T-helper 22 cell (primary cell): ENCODE measurements at places on chromosomes 13 and 19.

DNA sequence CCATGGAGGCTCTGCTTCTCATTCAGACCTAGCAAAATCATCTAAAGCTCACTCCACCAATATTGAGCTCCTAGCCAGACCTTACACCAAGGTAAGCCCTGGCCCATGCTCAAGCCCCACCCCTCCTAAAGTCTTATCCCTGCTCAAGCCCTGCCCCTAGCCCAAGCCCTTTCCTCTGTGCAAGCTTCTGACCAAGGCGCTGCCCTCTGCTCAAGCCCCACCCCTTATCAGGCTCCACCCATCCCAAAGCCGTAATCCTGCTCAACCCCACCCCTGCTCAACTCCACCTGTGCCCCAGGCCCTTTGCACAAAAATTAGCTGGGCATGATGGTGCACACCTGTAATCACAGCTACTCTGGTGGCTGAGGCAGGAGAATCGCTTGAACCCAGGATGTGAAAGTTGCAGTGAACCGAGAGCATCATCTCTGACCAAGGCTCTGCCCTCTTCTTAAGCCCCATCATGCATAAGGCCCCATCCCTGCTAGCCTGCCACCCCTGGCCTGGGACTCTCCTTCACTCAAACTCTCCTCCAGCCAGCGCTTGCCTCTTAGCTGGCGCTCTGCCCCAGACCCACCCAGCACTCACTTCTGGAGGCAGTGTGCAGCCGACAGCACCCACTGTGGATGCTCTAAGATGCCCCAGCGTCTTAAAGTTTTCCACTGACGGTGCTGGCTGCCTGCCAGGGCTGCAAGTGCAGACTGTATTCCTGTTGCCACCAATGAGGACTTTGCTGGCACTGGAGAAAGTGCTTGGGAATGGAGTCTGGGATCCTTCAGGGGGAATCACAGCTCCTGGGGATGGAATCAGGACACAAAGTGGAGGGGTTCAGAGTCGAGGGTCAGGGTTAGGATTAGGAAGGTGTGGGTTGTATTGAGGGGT, 16.5 kb downstream of the KLK4 start:
- no peak for DNase-seq

GRCh38 chr13:36526897-36527296, 94.6 kb downstream of the CCNA1 start:
- no peak for DNase-seq

- no peak for DNase-seq
Observed at GRCh38 chr13:80704369-80704768, 363.4 kb upstream of the SPRY2 start.

DNA sequence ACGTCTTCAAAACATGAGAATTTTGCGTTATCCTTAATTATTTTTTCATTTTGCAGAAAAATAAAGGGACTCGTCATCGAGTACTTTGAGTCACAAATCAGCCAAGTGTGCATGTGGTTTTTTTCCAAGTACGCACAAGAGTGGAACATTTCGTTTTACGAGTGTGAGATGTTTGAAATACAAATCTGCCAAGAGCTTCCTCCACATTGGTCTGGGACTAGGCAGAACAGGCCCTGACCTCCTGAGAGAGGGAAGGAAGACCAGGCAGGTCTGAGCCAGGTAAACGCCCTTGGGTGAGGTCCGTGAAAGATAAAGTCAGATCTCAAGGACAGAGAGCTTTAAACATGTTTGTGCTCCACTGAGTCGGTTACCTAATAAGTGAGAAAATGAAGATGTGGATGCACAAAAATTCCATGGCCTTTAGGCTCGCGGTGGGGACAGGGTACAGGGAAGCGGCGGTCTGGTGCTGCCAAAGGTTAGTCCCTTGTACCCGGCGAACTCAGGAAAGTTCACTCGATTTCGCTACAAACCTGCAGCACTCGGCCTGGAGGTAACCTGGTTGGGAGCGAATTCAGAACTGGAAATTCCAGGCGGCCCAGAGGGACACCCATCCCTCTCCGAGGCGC, 473 bp upstream of the ITM2B start:
- DNase-seq, result no peak

DNA sequence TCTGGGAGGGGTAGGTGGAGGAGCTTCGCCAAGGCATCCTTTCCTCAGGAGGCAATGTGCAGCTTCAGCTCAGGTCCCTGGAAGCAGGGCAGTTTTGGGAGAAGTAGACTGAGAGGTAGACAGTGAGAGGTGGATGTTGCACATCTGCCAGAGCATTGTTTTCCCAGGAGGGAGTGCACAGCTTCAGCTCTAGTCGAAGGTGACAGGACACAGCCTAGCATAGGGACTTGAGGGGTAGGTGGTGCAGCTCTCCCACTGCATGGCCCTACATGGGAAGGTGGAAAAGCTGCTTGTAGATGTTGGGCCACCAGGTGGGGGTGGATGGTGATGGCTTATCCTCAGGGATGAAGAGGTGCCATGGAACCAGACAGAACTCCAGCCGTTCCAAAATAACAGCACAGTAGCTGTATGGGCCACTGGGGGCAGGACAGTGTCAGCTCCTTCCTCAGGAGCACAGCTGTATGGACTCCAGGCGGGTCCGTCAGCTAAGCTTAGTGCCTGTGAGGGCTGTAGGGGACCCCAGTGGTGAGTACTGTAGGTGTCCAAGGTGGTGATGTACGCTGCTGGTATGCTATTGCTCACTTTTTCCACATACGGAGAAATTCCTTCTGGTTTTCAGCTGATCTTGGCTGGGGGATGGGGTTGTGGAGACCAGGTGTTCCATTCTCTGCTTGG, 17.4 kb upstream of the ZNF543 start:
- no peak for DNase-seq

- no peak for DNase-seq
Observed at GRCh38 chr13:31154939-31155338, 6.8 kb downstream of the HSPH1 start.

DNA sequence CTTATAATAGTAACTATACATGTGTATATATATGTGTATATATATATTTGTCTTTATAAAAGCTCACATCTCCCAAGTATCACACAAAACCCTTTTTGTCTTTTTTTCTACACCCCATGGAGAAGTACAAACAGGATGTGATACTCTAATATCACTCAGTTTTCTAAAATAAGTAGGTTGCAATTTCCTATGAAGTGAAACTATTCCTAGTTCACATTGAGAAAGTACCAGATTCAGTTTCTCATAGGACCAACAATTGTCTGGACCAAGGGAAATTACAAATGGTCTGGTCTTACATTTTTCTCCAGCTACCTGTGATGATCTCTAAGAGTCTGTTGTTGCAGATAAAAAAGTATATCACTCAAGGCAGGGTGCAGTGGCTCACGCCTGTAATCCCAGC, 17.9 kb upstream of the LILRB1 start:
- DNase-seq, result no peak

- DNase-seq, result no peak
Observed at GRCh38 chr19:24073807-24074206, 13.2 kb upstream of the ZNF254 start.

- no peak for DNase-seq
Observed at GRCh38 chr19:45705115-45705514, 12.6 kb downstream of the QPCTL start.

DNA sequence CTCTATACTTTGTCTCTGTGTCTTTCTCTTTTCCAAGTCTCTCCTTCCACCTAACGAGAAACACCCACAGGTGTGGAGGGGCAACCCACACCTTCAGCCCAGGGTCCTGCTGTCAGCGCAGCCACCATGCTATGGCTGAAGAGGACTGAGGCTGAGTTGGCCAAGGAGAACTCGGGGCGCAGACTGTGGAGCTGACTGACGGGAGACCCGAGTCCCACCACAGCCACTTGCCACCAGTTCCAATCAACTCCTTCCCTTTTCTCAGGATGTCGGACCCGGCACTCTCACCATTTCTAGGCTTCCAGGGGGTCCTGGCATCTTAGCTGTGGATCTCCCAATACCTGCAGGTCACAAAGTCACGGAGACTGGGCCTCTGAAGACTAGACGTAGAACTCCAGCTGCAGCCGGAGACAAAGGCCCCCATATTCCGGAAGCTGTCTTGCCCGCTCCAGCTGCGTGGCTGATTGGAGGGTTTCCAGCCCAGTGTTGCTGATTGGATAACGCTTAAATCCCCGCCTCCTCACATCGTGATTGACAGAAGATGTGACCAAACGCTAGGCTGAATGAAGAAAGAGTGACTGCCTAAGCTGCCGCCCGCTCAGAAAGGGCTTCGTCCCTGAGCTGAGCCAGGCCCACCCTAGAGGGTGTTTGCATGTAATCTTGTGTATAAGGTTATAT, 63.6 kb downstream of the ZNF429 start:
- DNase-seq, result peak; percentile 82

GRCh38 chr19:43148233-43148632, 38.1 kb downstream of the PSG5 start:
- no peak for DNase-seq

DNA sequence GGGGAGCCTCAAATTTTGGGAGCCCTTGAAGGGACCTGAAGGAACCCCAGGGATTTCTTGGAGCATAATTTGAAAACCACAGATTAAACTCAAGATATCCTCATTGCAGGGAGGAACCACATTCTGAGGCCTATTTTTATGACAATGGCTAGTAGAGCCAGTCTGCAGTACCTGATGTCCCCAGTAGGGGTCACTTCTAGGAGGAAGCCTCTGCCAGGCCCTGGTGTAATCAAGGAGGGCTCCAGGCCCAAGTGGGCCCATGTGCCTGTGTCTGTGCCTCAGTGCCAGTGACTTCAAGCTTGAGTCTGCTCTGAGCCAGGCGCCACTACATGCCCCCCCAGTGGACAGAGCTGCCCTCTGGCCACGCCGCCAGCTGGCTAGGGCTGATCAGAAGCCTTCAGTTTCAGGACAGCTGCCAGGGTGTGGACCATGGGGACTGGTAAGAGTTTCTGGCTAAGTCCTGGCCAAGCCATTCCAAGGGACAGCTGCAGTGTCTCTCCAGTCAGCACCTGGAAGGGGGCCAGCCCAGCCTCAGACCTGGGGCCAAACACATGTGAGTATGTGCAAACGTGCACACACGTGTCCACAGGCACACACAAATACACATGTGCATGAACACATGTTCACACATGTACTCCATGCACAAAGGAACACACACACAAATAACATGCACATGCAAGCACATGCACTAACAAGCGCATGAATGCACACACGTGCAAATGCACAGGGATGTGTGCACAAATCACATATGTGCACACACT, 20.5 kb upstream of the SLC7A10 start:
- DNase-seq, result no peak

GRCh38 chr13:113869263-113869662, 5.4 kb upstream of the GAS6 start:
- no peak for DNase-seq

DNA sequence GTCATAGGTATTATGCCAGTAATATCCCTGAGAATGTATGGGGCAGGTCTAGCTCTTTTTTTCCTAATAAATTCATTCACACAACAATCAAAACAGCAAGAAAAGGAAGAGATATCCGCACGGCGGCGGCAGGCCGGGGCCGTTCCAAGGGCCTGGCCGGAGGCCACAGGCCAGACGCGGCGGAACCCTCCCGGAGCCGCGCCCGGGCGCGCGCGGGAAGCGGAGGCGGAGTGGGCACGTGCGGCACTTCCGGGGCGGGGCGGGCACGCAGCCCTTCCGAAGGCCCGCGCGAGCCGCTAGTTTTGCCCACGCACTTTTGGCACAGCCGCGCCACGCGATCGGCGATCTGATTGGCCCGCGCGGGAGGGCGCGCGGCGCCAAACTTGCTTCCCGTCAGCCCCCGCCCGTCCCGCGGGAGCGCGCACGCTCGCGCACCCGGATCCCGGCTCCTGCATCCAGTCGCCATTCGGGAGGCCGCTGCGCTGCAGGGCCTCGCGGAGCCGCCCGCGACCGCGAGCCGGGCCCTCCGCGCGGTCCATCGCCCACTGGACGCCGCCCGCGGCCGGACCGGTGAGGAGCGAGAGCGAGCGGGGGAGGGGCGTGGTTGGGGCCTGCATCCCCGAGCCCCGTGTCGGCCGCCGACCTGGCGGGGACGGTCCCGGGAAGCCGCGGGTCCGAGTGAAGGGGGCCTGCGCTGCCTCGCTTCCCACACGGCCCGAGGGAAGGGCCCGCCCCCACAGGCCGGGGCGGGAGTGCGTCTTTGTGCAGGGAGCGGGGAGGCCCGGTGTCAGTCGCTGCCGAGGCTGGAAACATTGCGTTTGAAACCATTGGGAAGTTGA, at the start of gene CHAMP1:
Gene CHAMP1, plus strand, starts transcription at position 430 of the 839 bp plus-strand sequence. CDS start 9,340 bp downstream, outside the sequence.
- DNase-seq, result peak; percentile 81

GRCh38 chr19:756821-757688, 6.1 kb downstream of the MISP start:
- DNase-seq, result no peak

DNA sequence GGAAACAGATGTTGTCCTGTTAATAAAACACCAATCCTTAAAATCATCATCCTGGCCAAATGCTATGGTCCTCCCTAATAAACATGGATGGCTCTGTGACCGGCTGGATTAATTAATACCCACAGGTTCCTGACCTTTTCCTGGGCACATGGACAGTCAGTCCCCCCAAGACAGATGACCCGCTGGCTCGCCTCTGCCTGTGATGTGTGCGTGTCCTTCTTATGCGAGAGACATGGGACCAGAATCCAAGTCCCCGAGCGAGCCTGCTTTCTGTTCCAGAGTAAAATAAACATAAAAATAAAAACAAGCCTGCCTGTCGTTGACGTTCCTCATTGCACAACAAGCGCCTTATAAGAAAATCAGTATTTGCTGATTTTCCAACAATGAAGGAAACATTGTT, 378.3 kb upstream of the TSHZ3 start:
- DNase-seq, result no peak

DNA sequence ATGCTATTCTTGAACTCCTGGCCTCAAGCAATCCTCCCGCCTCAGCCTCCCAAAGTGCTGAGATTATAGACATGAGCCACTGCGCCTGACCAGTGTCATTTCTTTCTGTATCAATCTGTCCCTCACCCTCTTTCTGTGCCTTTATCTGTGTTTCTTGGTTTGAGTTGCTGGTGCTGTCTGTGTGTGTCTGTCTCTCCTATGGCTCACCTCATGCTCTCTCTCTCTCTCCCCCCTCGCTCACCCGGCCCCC, 9.9 kb downstream of the IRF2BP1 start:
- DNase-seq, result no peak
